ENCODE measurements at places on chromosomes 2 and 18.

DNA sequence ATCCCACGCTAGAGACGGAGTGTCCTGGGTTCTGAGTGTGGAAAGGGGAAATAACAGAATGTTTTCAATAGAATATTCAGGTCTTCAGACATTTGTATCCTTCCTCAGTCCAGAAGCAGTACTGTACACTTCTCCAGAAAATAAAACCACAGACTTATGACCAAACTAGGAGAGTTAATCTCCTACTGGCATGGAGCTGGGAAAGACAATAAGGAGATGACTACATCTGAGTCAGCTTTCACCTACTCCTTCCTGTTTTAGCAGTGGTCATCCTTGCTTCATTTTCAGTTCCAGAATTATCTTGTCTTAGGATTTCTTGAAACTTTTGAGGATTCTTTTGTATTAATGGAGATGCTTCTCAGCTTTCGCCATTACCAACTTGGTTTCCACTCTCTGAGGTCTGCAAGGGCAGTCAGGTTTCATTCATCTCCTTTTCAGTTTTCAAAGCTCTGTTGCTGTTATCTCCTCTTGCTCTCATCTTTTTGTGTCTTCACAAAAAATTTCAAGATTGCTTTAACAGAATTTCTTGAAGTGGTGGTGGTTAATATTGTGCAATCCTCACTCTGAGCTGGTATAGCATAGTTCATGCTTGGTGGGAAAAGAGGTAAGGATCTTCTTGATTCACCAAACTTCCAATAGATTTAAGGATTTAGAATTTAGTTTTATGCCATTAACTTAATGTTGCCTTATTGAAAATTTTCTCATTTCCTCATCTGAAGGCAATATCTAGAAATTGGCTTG is 23.7 kb upstream of the NR4A2 start:
- DNase-seq = no peak

DNA sequence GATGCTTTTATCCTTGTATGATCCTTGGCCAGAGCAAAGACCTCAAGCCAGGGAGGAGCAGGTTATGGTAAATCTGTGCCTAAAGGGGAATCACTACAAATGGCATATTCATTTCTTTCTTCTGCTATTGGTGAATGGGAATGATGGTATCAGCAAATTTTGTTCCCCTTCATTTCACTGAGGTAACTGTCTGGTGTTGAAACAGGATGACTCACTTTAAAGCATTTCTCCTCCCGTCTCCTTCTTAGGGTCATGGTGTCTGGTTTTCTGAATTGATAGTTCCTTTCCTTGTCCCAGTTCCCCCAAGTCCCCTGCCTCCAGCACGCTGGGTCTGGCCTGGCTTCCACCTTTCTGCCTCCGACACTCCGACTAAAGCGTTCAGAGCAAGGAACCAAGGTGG is 109.2 kb downstream of the MREG start:
- DNase-seq = no peak

DNA sequence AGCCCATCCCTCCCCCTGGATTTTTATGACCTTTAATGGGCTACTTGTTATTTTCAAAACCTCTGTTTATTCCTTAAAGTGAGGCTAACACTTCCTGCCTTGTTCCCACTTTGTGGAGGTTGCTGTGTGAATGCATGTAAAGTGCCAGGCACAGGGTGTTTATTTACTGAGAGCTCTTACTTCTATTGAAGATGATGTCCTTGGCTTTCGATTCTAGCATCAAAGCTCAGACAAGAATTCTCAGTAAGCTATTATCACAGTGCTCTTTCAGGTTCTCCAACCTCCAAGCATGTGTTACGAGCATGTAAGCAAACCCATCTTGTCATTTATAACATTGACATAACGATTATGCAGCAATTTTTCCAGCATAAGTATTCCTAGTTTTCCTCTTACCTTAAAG is 44.2 kb downstream of the DPYSL5 start:
- DNase-seq = no peak

- no peak for DNase-seq
These were observed 324.9 kb downstream of the LPIN1 start for GRCh38 chr2:12071318-12071717.

DNA sequence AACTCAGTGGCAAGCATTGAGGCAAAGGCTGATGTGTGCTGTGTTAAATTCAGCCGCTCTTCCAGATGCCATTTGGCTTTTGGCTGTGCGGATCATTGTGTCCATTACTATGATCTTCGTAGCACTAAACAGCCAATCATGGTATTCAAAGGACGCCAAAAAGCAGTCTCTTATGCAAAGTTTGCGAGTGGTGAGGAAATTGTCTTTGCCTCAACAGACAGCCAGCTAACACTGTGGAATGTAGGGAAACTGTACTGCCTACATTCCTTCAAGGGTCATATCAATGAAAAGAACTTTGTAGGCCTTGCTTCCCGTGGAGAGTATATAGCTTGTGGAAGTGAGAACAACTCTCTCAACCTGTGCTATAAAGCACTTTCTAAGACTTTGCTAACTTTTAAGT is 195.5 kb upstream of the RAB12 start:
- DNase-seq = no peak

Measured in activated T-helper 9 cell treated with anti-CD3 and anti-CD28 coated beads, Interleukin-2, amount 50 U/mL, for 16 hours (primary cell).